ENCODE measurements at places on chromosomes 12 and 14.

GRCh38 chr12:51898937-51899336, 8.4 kb upstream of the ACVRL1 start:
- DNase-seq: no peak

- DNase-seq: no peak
These were observed 6.4 kb downstream of the COQ5 start for GRCh38 chr12:120522568-120522967.

GRCh38 chr14:92934196-92935085, 11.5 kb downstream of the CHGA start:
- no peak for DNase-seq

GRCh38 chr14:22748631-22749068, 17.8 kb upstream of the OXA1L start:
- DNase-seq: no peak

GRCh38 chr12:8779862-8780261, 42.6 kb upstream of the A2ML1 start:
- no peak for DNase-seq

GRCh38 chr12:80293759-80294158, 150.3 kb upstream of the PTPRQ start:
- DNase-seq: no peak

- no peak for DNase-seq
These were observed 73.0 kb downstream of the DNAI7 start for GRCh38 chr12:25121916-25122315.

DNA sequence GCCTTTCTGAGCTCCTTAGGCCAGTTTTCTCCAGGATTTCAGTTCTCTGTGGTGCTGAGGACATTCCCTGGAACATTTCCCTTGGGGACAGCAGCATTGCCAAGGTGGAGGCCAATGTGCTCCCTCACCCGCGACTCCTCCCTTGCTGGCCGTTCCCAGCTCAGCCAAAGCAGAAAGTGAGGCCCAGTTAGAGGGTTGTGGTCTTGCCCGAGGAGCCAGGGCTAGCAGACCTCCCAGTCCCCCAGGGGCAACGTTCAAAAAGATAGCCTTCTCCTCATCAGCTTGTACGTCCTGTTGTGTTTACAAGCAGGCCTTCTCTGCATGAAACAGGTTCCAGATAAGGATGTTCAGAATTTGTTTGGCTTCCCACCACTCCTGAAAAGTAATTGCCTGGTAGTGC, 78.4 kb downstream of the SSPN start:
- DNase-seq: no peak

DNA sequence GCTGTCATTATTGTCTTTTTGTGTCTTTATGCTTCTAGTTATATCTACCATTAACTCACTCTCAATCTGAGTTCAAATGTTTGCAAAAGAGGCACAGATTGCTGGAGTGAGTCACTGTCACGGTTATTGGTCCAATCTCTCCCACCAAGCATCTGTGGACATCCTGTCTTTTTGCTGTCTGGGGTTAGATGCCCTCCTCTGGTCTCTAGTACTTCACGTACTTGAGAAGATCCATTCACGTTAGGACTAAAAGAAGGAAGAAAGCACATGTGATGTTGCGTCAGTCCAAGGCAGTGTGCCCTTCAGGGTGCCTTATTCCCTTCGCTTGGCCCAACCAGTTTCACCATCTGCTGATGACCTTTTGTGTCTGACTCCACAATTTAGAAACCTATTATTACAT, 72.3 kb upstream of the STXBP6 start:
- no peak for DNase-seq

DNA sequence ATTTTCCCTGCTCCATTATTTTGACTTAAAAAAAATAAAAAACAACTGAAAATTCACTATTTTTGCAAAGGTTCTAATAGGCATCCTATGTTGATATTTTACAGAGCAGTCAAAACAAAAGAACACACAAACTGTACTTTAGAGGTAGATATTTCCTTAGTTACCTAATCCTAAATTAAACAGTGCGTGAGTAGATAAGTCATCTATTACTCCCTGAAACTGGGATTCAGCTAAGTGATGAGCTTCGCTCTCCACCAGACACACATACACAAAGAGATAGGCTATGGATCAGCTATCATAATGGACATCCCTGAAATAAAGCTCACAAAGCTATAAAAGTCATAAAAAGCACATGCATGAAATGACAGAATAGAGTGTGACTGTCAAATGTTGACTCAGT, 398.7 kb downstream of the SOX5 start:
- DNase-seq: no peak

Measured in cerebellar nuclear complex (tissue), 1 donor.